ENCODE measurements at places on chromosomes 11 and 22.

GRCh38 chr11:107043242-107044006, 25.1 kb upstream of the GUCY1A2 start:
- no peak for DNase-seq

- DNase-seq, result no peak
These were observed 4.3 kb upstream of the LMO1 start for GRCh38 chr11:8267831-8268529.

GRCh38 chr11:44992774-44993173, 42.1 kb upstream of the TP53I11 start:
- no peak for DNase-seq

DNA sequence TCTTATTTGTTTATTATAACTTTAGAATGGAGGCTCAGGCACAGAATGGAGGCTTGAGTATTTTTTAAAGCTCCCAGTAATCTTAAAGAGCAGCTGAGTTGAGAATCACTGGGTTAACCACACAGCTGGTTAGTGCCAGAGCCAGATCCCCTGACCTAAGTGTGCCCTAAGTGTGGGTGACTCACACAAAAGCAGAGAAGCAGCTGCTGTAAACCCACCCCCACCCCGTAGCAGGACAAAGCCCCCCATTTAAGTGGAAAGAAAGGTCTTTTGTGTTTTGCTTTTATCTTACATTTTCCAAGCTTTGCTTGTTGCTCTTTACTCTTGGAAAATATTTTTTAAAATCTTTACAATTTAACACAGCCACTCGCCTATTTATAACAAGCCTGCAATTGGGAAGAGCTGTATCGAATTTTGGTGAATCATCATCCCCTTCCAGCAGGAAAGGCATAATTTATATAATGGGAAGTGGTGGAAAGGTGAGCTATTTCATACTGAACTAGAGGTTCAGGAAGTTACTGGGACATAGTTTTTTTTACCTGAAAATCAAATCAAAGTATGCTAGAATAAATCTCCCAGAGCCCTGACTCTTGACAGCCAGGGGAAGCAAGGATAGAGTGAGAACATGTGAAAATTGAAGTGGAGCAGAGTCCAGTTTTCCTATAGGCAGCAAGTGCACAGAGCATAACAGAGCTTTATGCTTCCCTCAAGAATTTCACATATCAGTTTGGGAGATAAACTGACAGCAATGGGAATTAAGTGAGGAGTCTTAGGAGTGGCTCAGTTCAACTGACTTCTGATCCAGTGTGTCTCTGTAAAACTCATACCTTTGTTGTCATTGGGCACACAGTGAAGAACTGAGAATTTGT, 405.7 kb downstream of the AASDHPPT start:
- DNase-seq, result peak; percentile 80

DNA sequence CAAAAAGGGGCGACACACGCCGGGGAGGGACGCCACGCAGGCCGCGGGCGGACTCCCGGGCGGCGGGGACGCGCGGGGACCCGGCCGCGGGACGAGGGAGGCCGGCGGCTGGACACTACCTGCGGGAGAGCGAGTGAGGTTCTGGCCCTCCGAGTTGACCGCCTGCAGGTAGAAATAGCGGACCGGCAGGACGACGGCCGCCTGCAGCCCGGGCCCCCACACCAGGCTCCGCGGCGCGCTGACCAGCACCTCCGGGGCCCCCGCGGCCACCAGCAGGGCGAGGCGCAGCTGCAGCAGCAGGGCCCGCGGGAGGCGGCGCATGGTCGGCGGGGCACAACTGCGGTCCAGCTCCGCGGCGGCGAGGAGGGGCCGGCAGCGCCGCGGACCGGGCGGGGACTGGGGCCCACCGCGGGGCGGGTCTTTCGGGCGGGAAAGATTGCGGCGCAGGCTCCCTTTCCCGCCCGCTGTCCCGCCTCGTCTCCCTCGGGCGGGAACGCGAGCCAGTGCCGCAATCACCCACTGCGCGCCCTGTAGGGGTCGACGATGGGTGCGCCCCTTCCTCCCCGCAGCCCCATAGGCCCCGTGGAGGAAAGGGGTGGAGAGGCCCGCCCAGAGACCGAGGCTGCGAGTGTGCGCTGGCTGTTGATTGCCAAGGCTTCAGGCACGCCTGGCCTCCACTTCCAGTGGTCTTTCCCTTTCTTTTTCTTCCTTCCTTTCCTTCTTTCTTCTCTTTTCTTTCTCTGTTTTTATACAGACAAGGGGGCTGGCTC, at the start of gene POGLUT3:
Gene POGLUT3 (minus strand): TSS at position 339 of the 770 bp plus-strand sequence. CDS start 18 bp downstream, at position 321.
- DNase-seq, result peak; percentile 85

- no peak for DNase-seq
These were observed 9.9 kb downstream of the CSTF3 start for GRCh38 chr11:33151399-33151798.
